ENCODE measurements at places on chromosomes 3 and 15.

- DNase-seq = no peak
These were observed 17.3 kb downstream of the ANAPC13 start for GRCh38 chr3:134468519-134468918.

DNA sequence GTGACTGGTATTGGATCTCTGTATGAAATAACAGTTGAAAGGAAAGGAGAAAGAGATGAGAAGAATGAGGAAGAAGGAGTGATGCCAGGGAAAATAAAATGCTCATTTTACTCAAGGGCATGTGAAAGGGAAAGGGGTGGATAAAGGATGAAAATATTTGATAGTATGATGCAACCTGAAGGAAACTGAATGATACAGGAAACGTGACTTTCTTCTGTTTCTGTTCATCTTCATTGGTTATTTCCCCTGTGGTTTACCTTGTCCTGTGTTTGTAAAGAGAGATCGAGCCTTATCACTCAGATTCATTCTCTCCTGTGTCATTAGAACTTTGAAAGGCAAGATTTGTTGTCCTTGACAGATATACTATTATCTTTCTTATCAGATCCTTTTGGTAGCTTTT lies 243.6 kb upstream of the SLITRK3 start:
- DNase-seq = no peak

- DNase-seq = no peak
These were observed 59.5 kb upstream of the TSEN2 start for GRCh38 chr3:12424635-12425319.

- DNase-seq = no peak
These were observed 57.5 kb upstream of the TRPM1 start for GRCh38 chr15:31158858-31159569.

DNA sequence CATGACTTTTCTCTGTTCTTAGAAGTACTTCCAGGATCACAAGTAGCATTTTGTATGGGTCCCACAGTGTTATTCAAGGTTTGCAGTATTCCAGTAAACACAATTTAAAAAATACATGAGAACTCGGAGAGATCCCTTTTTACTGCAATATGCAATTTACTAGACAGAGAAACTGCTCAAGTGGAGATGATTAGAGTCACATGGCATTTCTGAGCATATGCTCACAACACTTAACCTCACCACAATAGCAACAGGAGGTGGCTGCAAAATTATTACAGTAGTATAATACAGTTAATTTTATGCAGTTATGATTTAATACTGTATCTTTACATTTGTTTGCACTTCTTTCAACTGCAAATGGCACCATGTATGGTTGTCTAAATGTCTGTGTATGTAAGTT lies 87.5 kb downstream of the PIK3CB start:
- no peak for DNase-seq

DNA sequence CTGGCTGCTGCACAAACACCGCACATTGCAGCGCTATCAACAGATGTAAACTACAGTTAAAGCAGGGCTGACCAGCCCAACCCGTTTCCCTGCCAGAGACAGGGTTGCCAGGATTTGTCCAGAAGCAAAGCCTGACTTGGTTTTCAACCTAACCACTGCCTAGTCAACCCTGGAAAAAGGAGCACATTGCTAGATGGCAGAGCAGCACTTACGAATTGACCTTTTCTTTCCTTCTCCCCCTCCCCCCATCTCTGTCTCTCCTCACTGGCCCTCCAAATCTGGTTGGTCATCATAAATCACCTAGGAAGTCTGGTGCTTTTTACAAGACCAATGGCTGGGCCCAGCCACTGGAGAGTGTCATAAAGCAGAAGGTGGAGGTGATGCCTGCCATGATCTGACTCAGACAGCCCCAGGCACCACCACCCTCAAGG lies 51.3 kb downstream of the ABCC5 start:
- no peak for DNase-seq

- no peak for DNase-seq
These were observed 74.0 kb upstream of the POLG start for GRCh38 chr15:89408372-89409183.

- no peak for DNase-seq
These were observed 73.1 kb downstream of the USF3 start for GRCh38 chr3:113623324-113623723.

- no peak for DNase-seq
These were observed 62.5 kb downstream of the MYO5A start for GRCh38 chr15:52466134-52466701.

DNA sequence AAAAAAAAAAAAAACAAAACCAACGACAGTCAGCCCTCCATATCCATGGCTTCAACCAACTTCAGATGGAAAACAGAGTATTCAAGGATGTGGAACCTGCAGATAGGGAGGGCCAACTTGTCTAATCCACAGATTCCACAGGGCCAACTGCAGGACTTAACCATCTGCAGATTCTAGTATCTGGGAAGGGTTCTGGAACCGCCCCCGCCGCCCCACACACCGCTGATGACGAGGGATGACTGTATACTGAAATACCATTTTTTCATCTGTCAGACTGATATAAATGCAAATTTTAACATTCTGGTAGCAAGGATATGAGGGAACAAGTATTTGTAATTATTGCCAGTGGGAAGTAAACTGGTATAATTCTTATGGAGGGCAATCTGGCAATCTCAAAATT lies 29.5 kb downstream of the ADPGK start:
- no peak for DNase-seq

- no peak for DNase-seq
These were observed 36.8 kb upstream of the PEX5L start for GRCh38 chr3:180073561-180073960.

Measured in NCI-H1417 treated with DMSO at 0.1 percent for 48 hours (cell line).